ENCODE measurements at places on chromosomes 11 and 22.

GRCh38 chr11:124832571-124832970 is 32.4 kb upstream of the MSANTD2 start:
- DNase-seq, result no peak

GRCh38 chr11:19929655-19930054 is 217.0 kb downstream of the NAV2 start:
- DNase-seq, result no peak

DNA sequence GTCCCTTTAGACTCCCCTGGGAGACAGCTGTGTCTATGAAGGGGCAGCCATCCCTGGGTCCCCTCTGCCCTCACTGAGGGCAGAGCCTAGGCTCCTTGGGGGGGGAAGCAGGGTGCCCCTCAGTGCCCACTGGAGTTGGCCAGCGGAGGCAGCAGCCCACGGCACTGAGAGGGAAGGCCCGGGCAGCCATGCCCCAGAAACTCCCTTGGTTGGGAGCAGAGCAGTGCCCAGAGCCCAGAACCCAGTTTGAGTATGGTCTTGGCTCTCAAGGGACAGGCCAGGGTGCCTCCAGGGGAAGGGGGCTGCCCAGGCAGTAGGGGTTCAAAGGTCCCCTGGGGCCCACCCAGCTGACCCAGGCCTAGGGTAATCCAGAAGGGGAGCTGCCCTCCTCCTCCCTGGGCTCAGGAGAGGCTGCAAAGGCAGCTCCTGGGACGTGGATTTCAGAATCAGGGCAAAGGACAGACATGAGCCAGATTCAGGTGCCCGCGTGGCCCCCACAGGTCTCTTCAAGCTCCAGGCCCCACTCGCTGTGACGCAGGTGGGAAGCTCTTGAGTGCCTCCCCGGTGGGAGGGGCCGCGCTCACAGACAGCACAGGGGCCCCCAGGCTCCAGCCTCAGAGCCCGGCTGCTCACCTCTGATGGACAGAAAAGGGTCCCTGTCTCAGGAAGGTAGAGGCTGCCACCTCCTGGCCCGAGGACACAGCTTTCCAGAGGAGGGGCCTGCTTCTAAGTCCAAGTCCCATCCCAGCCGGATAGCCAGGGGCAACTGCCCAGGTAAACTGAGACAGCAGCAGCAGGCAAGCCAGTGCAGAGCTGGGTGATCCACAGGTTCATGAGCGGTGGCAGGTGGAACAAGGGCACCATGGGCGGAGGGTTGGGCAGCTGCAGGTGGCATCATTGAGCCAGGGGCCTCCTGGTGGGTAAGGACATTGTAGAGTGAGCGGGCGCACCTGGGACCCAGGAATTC is 2.6 kb downstream of the C11orf21 start:
- DNase-seq, result peak; percentile 94

GRCh38 chr22:21766691-21767462 is 31.3 kb upstream of the YPEL1 start:
- no peak for DNase-seq

DNA sequence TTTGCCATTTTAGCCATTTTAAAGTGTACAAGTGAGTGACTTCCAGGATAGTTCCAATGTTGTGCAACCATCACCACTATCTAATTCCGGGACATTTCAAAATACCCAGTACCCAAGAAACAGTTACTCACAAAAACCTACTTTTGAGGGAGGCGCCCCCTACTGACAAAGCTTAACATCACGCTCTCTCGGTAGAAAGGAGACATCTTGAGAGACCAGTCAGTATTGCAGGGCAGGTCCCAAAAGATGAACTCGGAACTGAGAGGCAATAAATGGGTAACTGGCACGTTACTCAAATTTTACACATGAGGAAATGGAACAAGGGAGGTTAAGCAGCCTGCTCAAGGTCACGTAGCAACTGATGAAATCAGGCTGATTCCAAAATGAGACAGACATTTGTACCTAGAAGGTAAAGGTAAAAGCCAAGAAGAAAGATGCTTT is 50.0 kb upstream of the POU2AF1 start:
- DNase-seq, result peak; percentile 52

Data from NCI-H526 (cell line).